ENCODE measurements at places on chromosomes 7 and 10.

DNA sequence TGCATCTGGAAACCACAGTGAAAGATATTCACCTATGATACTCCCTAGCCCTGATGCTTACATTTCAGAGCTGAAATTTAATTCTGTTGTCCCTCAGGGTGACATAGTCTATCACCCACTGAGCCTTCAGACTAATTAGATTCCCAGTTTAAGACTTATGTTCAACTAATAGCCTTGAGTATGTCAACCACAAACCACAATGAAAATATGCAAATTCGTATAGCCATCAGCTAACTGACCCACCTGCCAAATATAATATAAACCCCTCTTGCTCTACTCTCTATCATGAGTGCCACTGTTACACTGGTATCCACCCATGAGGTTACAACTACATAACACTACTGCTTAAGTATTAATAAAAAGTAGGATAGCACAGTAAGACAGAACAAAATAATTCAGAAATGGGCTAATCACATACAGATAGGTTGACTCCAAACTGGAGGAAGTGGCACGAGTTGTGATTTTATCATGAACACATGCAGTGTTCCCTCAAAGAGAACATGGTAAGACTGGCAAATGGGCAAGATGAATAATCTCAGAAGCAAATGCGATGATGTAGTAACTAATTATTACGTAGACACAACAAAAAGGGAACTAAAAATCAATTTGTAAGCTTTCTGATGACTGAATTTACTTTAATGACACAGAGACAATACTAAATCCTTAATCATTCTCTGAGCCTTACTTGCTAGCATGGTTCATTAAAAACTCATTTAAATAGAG lies 290.6 kb downstream of the PARD3 start:
- no peak for DNase-seq

DNA sequence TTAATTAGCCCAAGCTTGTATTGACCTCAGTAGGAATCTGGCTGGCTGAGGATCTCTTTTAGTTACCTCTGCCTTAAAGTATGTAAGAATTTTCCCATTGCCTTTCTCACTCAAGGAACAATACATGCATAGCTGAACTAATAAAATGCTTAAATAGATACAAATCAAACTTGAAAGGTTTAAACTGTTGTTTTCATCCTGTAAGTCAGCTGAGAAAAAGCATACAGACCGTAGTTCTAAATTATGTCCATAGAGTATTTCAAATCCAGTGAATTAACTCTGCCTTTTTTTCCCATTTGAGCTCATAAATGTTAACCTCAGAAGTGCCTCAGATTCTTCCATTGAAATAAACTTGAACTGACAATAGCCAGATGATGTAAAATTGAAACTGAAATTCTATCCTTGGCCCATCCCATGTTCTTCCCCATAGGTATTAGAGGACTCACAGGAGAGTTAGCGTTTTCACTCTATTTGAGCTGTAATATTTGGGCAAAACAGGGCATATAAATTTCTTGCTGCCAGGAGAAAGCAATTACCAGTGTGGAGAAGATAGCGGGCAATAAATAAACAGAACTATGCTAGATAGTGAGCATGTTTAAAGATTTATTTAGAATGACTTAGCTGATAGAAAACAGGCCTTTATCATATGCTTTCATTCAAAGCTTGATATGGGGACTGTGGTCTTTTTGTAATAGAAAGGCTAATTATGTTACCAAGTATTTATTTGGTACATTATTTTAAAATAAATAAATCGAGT lies 163.7 kb downstream of the WNT2 start:
- DNase-seq, result no peak

DNA sequence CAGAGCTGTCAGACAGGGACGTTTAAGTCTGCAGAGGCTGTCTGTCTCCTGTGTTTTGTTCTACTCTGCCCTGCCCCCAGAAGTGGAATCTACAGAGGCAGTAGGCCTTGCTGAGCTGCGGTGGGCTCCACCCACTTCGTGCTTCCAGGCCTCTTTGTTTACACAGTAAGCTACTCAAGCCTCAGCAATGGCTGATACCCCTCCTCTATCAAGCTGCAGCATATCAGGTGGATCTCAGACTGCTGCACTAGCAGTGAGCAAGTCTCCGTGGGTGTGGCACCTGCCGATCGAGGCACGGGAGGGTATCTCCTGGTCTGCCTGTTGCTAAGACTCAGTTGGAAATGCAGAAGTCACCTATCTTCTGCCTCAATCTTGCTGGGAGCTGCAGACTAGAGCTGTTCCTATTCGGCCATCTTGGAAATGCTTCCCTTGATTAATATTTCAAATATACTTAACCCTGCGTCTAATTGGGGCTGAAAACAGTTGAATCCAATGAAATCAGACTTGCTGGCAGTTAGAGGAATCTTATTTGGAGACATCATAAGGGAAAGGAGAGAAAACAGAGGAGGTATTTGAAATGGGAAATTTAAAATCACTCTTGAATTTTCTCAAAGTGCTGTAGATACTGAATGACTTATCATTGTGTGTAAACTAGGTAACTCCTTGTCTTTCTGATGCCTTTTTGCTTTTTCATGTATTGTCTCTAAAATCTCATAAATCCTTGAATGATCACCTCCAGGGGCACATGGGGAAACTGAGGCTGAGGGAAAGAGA lies 13.8 kb upstream of the CYP3A5 start:
- DNase-seq, result no peak

- no peak for DNase-seq
Measured at GRCh38 chr10:113068178-113068890, 118.3 kb downstream of the TCF7L2 start.

- DNase-seq, result no peak
Measured at GRCh38 chr10:4280461-4281189, 495.6 kb upstream of the KLF6 start.

GRCh38 chr7:121563177-121563576 lies 167.1 kb upstream of the FAM3C start:
- no peak for DNase-seq

DNA sequence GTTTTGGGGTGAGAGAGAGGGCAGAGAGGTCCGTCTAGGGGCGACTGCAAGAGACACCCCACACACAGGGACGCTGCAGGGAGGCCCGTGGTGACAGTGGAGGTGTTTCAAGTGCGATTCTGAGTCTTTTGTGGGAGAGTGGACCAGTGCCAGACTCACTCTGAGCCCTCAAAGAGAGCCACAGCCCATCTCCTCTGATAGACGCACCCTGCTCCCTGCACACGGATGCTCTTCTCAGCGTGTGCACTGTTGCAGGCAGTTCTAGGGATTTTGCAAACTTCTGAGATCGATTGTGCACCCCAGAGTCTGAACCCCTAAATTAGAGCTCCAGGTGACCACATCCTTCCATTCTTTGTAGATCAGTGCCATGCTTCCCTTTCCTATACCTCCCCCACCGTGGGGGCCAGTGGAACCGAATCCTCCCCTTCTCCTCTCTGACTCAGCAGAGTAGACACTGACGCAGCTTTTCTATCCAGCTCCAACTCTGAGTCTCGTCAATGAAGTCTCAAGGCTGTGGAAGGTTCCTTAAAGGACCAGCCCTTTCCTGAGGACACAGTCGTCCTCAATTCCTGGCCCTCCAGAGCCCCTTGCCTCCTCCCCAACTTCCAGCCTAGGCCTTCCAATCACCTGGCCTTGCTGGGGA lies 83.8 kb downstream of the TMEM130 start:
- DNase-seq, result no peak

DNA sequence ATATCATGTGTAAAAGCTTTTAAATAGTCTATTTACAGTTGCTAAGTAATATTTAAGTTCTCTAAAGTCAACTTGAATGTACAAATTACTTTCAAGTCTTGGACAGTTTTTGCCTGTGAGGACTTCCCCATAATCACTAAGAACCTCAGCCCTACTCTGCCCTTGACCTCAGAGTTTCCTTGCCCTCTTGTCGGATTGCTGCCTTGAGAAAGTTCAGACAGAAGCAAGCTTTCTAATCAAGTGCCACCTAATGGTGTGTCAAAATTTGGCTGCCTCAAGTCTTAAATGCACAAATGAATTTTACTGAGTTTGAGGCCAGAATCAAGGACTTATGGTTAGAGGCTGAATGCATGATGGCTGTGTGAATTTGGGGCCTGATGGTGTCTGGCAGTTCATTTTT lies 88.3 kb upstream of the KAT6B start:
- no peak for DNase-seq

DNA sequence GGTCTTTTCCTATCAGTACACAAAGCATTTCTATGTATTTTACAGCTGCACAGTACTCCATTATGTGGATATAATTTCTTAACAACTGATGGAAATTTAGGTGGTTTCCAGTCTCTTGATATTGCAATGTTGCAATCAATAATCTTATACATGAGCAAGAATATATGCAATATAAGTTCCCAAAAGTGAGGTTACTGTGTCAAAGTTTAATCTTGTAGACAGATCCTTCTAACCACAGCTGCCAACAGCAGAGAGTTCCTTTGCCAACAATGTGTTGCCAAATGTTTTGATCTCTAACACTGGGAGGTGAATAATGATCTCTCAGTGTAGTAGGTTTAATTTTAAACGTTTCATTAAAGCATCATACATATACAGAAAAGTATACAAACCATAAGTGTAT lies 54.5 kb downstream of the CUL2 start:
- no peak for DNase-seq

DNA sequence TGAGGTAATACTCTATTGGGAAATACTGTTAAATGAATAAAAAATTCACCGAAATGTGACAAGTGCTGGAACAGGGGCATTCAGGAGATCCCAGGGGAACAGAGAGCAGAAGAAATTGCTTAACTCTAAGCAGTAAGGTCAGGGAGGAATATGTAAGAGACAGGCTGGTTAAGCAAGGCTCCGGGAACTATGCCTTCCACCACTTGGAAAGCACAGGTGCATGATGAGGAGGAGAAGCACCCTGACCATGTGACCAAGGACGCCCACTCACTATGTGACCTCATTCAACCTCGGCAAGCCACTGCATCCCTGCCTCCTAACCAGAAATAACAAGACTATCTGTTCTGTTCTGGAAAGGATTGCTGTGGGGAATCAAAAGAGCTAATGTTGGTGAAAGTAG lies 218.4 kb downstream of the ELMO1 start:
- no peak for DNase-seq

GRCh38 chr7:19552576-19552975 lies 156.3 kb downstream of the POLR1F start:
- no peak for DNase-seq

GRCh38 chr7:78090616-78091015 lies 292.0 kb downstream of the PHTF2 start:
- no peak for DNase-seq

GRCh38 chr7:30836991-30837390 lies 65.8 kb downstream of the MINDY4 start:
- DNase-seq, result no peak

DNA sequence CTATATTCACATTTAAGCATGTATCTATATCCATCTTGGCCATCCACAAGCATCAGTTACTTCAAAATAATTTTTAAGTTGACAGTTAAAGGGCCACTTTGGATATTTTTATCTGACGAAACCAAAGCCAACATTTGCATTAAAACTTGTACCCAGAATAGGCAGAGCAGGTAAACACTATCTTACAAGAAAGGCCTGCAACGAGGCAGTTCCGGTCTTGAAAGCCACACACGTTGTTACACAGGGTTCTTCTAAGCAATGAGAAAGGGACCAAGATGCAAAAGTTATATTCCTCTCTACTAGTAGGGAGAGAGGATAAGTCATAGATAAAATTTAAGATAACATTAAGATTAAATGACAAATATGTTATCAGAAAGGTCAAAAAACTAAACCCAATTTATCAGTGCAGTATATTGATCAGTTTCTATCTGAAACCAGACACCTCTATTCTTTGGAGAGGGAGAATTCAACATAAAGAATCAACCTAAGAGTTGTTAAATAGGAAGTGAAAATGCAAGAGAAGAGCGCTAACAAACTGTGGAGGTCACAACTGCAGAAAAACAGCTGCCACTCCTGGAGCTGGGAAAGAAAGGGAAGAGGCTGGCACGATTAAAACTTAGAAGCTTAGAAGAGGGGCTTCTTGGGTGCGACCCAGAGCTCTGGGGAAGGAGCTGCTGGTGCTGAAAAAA lies 701.3 kb downstream of the TNS3 start:
- no peak for DNase-seq

DNA sequence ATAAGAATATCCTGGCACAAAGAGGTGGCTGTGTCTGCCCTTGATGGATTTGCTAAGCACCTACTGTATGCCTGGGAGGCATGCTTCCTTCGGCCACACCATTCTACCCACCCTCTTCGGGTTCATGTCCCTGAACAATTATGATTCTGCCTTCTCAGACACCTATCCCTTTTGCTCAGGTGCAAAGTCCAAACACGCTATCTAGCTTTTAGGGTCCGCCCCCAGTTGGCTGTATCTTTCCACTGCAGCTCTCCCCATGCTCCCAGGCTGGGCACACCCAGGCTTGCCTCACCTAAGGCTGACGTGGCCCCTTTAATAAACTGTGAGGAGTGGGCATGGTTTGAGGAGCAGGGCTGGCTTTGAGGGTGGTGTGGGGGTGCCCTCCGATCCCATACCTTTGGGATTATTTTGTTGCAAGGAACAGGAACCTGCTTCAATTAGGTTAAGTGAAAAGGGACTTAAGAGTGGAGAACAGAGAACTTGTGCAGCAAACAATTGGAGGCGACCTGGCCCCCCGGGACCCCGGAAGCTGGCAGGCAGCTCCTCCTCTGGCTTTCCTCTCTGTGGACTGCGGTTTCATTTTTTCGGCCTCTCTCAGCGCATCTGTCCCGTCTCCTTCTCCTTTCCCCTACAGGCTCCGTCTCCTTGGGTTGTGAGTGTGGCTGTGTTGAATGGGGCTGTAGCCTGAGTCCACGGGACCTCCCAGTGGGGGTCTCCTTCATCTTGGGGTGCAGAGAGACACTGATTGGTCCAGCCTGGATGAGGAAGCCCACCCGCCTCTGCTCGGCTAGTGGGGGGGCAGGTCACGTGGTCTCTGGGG lies 3.8 kb downstream of the CLIP2 start:
- no peak for DNase-seq

DNA sequence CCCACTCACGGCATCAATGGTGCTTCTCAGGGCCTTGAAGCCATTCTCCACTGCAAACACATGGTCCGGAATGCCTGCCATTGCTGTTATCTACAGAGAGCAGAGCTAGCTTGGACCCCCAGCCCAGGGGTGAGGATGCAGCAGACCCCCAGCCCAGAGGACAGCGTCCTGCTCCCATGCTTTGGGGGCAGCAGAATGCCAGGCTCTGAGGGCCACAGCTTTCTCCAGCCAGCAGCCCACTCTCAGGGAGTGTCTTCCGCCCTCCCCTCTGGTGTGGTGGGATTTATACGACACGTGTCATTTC lies 48.1 kb upstream of the MSMB start:
- no peak for DNase-seq

DNA sequence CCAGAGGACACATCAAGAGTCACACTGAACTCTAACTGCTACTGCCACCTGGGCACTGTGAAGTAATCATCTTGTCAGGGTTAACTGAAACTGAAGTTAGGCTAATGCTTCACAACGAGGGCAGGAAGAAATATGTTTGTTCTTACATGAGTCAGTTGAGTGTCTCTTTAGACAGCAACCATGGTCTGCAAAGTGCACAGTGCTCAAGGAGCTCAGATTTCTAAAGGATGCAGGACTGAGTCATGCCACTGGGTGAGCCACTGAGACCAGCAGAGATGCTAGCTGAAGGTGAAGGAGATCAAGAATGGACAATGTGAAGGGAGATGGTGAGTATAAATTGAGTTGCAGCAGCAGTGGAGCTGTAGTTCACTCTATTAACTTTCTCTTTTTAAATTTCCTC lies 76.0 kb upstream of the CTTNBP2 start:
- no peak for DNase-seq
